ENCODE measurements at places on chromosomes 13 and 19.

DNA sequence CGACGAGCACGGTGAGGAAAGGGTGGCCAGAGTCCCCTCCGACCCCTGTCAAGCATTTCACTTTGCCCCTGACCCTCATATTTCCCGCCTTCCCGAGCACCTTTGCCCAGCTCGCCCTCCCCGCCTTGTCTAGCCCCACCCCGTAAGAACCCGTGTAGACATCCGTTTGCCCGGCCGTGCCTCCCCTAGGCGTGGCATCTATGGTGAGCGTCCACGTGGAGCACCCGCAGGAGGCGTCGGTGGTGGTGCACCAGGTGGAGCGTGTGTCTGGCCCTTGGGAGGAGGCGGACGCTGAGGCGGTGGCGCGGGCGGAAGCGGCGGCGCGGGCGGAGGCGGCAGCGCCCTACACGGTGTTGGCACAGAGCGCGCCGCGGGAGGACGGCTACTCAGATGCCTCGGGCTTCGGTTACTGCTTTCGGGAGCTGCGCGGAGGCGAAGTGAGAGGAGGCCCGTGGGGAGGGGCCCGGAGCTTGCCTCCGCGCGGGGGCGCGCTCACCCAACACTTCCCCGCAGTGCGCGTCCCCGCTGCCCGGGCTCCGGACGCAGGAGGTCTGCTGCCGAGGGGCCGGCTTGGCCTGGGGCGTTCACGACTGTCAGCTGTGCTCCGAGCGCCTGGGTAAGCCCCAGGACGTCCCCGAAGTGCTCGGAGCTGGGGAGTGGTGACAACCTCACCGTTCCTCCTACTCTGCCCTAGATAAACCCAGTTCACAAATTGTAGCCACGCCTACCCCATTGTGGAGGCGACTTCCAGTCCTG lies 4.2 kb downstream of the LTBP4 start:
- no peaks in the 10 kb centered on the region for H3K36me3 ChIP-seq
- H3K4me1 ChIP-seq: peaks cover 58% of the 10 kb centered on the region
- peak; percentile 84 for DNase-seq
- H3K27me3 ChIP-seq: peaks cover 13% of the 10 kb centered on the region

GRCh38 chr13:43676320-43676719 lies 110.5 kb downstream of the ENOX1 start:
- peaks cover 13% of the 10 kb centered on the region for H3K4me1 ChIP-seq
- H3K36me3 ChIP-seq: no peaks in the 10 kb centered on the region
- DNase-seq: no peak

DNA sequence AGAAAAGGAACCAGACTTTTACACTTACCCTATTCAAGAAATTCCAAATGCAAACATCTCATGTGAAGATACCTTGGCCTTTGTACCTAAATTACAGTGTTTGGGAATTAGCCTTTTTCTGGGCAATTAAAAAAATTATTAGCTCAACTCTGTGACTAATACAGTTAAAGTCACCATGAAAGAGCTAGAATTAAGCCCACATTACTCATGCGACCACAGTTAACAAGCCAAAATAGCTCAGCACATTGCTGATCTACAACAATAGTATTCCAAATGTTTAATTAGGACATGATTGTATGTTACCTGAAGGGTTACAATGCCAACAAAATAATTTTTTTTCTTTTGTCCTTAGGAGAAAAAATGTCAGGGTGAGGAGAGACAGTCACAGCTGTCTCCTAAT lies 263.6 kb upstream of the GPC6 start:
- H3K4me1 ChIP-seq: no peaks in the 10 kb centered on the region
- H3K27me3 ChIP-seq: no peaks in the 10 kb centered on the region
- H3K27ac ChIP-seq: no peak overlapping the region
- no peak overlapping the region for H3K4me3 ChIP-seq
- no peaks in the 10 kb centered on the region for H3K36me3 ChIP-seq
- no peak for DNase-seq

DNA sequence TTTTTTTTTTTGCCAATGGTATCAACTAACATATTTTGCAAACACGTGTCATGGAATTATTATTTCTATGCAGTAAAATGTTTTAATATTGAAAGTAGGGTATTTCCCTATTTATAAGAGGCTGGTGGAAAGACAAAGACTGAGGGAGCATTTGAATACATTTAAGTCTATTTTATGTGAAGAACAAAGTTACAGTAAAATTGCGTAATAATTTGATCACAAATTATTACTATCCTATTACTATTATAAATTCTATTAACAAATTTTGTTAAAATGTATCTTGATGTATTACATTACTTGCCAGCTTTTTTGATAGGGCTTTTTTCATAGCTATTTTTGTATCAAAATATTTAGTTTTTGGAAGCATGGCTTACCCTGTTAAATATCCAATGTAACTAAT lies 58.4 kb downstream of the GPC5 start:
- no peaks in the 10 kb centered on the region for H3K36me3 ChIP-seq
- no peak overlapping the region for H3K27ac ChIP-seq
- H3K27me3 ChIP-seq: peaks cover 3% of the 10 kb centered on the region
- H3K4me1 ChIP-seq: no peaks in the 10 kb centered on the region

DNA sequence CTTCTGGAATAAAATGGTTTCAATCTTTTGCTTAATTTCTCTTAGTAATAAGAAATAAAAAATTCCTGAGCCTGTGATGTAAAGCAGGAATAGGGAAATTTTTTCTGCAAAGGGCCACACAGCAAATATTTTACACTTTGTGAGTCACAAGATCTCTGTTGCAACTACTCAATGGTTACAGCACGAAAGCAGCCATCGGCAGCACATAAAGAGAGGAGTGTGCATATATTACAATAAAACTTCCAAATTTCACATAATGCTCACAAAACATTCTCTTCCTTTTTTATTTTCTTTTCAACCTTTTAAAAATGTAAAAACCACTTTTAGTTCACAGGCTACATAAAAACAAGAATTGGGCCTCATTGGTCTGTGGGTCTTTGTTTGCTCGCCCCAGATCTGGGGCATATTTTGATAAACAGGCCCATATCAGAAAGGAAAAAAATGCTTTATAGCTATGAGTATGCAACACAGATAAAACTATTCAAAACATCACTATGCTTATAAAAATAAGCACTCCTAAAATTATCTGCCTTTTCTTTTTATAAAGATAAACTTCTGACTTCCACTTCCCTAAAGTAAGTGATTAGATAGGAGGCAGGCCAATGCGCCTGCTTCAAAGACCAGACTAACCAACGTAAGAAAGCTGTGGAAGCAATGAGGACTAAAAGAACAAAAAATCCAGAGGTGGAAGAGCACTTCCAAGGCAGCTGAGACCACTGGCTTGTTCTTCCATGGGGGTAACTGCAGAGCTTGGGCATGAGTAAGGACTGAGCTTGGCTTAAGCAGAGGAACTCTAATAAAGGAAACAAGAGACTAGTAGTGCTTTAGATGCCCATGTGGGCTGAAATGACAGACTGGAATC lies 26.5 kb downstream of the MYCBP2 start:
- no peak for DNase-seq
- H3K4me3 ChIP-seq: no peak overlapping the region
- peaks cover 37% of the 10 kb centered on the region for H3K4me1 ChIP-seq
- H3K36me3 ChIP-seq: peaks cover 13% of the 10 kb centered on the region

DNA sequence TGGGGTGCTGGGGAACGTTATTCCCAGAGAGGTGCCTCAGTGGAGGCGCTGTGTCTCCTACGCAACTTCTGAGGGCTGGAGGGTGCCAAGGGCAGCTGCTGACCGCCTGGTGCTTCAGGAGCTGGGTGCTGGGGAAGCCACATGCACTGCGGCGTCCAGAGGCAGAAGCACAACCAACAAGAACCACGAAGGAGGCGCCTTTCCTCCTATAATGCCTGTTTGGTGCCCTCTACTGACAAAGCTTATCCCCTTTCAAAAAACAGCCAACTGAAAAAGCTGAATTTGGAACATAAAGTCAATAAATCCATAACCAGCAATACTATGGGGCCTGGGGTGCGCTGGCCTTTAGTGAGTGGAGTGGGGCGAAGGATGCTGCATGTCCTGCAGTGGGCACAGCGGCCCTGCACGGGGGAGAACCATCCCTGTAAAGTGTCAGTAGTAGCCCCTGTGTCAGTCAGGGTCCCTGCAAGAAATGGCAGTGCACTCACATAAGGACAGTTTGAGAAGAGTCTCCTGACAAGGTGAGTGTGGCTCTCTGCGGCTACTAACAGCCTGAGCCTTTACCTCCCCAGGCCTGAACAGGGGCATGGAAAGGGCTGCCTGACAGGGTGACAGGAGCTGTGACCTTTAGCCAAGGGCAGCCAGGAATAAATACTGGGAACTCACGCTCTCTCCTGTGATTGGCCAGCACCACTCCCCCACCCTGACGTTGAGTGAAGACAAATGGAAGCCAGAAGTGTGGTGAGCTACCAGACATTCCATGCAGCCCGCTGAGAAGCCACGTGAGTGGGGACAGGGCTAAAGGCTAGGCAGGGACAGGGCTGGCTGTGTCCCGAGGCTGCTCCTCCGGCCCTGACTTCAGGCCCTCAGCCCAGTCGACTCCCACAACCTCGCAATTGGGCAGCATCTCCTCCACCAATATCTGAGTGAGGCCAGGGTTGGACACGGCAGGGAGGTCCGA lies 4.5 kb upstream of the B3GNT8 start:
- H3K4me3 ChIP-seq: no peak overlapping the region
- no peak overlapping the region for H3K27ac ChIP-seq
- H3K27me3 ChIP-seq: no peaks in the 10 kb centered on the region

DNA sequence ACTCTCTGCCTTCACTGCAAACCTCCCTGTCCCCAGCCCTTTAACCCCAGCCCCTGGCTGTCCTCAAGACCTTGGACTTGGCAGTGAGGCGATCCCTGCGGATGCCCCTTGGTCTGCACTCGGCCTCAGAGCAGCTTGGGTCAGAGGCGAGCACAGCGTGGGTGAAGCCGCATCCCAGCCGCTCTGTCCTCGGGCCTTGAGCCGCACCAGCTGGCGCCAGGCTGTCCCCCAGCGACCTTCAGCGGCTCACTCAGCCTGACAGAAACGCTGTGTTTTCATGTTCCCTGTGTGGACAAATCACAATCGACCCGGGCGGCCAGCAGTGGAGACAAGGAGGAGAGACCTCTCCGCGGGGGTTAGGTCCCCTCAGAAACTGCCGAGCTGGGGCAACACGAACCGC lies 52.0 kb downstream of the GNG7 start:
- H3K27ac ChIP-seq: no peak overlapping the region
- no peaks in the 10 kb centered on the region for H3K4me1 ChIP-seq
- DNase-seq: no peak
- no peaks in the 10 kb centered on the region for H3K27me3 ChIP-seq
- H3K4me3 ChIP-seq: no peak overlapping the region

- H3K4me3 ChIP-seq: no peak overlapping the region
- no peaks in the 10 kb centered on the region for H3K36me3 ChIP-seq
- no peak for DNase-seq
- no peak overlapping the region for H3K27ac ChIP-seq
Measured at GRCh38 chr13:28333204-28333881, 161.6 kb downstream of the FLT1 start.

DNA sequence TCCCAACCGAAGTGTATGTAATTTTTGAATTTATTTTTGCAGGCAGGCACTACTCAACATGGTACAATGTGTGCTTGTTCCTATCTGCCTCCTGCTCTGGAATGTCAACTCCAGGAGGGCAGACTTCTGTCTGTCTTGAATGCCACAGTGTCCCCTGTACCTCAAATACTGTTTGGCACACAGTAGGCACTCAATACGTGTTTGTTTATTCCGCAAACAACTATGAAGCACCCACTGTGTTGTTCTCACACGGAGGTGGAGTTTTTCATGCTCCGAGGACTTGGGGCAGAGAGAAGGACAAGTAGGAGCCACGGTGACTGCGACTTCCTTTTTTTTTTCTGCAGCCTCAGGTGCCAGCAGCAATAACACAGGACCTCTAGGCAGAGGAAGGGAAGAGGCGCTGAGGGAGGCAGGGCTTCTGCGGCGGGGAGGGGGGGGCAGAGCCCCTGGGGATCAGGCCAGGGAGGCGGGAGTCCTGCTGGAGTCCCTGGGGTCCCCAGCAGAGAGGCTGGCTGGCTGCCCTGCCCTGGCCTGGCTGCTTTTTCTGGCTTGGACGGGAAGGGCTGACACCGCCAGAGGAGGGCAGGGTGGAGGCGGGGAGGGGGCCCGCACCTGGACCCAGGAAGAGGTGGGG lies 29.3 kb upstream of the TNFAIP8L1 start:
- H3K4me3 ChIP-seq: no peak overlapping the region
- DNase-seq: no peak
- no peaks in the 10 kb centered on the region for H3K36me3 ChIP-seq
- no peaks in the 10 kb centered on the region for H3K4me1 ChIP-seq

DNA sequence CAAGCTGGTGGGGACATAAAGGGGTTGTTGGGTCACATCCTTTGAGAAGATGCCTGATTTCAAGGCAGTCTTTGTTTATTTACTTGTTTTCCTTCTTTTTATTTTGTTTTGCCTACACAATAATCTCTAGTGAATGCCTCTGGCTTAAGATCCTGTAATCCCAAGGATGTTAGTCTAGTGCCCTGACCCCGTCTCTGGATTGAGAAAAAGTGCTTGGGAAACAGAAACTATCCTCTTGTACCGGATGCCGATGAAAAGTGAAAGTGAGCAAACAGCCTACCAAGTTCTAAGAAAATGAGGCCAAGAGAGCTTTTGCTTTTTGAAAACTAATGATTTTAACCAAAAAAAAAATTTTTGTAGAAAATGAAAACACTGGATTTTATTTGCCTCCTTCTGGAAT lies 42.1 kb upstream of the C1QTNF9 start:
- H3K36me3 ChIP-seq: peaks cover 23% of the 10 kb centered on the region
- H3K27me3 ChIP-seq: no peaks in the 10 kb centered on the region
- DNase-seq: peak; percentile 38
- peaks cover 84% of the 10 kb centered on the region for H3K4me1 ChIP-seq
- peak overlapping the region; percentile 82 for H3K4me3 ChIP-seq

GRCh38 chr19:16233836-16234551 lies 36.3 kb downstream of the AP1M1 start:
- H3K4me1 ChIP-seq: peaks cover 17% of the 10 kb centered on the region
- DNase-seq: no peak
- no peak overlapping the region for H3K27ac ChIP-seq
- H3K36me3 ChIP-seq: peaks cover 47% of the 10 kb centered on the region

- no peaks in the 10 kb centered on the region for H3K27me3 ChIP-seq
- H3K4me3 ChIP-seq: no peak overlapping the region
- no peaks in the 10 kb centered on the region for H3K36me3 ChIP-seq
- no peak overlapping the region for H3K27ac ChIP-seq
- no peak for DNase-seq
- no peaks in the 10 kb centered on the region for H3K4me1 ChIP-seq
Measured at GRCh38 chr13:34620074-34620850, 321.8 kb upstream of the NBEA start.

GRCh38 chr13:111939666-111940278 lies 127.2 kb upstream of the SOX1 start:
- no peaks in the 10 kb centered on the region for H3K4me1 ChIP-seq
- H3K27me3 ChIP-seq: no peaks in the 10 kb centered on the region
- H3K36me3 ChIP-seq: no peaks in the 10 kb centered on the region
- H3K27ac ChIP-seq: no peak overlapping the region
- H3K4me3 ChIP-seq: no peak overlapping the region
- DNase-seq: no peak

DNA sequence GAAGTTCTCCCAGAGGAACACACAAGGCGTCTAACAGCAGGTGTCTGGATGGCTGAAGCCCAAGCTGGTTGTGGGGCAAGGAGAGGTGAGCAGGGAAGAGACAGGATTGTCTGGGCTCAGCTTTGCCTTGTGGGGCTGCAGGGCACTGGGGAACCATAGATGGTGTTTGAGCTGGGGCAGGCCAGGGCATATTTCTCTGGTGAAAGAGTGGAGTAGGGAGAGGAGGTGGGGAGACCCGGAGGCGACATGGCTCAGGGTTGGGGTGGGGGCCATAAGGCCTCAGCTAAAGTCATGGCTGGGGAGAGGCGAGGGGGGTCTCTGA lies 5.4 kb upstream of the PALM start:
- H3K27me3 ChIP-seq: peaks cover 28% of the 10 kb centered on the region
- no peak overlapping the region for H3K4me3 ChIP-seq
- no peak for DNase-seq
- H3K4me1 ChIP-seq: no peaks in the 10 kb centered on the region
- H3K36me3 ChIP-seq: peaks cover 2% of the 10 kb centered on the region
